ENCODE measurements at places on chromosomes 3 and 15.

DNA sequence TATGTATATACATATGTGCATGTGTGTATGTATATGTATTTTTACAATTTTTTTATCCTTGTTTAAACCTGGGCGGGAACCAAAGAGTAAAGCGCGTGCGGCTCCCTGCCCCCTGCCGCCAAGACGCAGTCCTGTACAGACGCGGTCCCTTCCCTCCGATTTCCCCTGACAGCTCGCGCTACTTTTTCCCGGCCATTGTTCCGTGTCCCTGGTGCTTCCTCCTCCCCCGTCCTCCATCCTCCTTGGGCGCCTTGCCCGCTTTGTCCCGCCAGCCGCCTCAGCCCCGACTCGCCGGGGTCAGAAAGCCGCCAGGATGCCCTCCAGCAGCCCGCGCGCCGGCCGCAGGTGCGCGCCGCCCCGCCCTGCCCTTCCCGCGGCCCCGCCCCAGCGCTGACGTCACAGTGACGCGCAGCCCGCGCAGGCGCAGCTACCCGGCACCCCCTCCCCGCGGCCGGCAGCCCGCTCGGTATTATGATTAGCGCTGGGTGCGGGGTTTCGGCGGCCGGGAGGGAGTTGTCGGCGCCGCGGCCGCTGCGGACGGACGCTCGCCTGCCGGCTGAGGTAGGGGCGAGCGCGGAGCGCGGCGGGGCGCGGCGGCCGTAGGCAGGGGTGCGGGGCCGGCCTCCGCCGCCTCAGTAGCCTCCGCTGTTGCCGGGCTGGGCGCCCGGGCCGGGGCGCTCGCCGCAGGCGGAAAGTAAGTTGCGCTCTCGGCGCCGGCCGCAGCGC, at the start of gene SNRK:
Gene SNRK (plus strand): TSS at position 426 of the 726 bp plus-strand sequence. CDS start 16,664 bp downstream, outside the sequence.
- peak; percentile 73 for DNase-seq

DNA sequence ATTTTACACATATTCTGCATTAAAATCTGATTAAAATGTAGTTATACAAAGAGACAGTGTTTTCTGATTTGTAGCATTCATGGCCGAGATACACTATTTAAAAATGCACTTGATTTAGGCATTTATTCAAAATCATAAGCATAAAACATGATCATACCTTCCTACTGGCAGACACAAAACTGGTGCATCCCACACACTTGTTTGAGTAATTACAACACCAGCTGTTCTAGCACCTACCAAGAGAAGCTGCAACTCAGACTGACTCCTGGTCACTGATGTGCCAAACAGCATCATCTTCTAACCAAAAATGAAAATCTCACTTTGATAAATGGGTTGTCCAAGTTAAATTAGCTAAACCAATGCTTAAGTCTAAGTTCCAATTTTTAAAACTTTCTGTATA, 262.7 kb upstream of the NSMCE3 start:
- no peak for DNase-seq

GRCh38 chr3:3646934-3647333, 152.3 kb upstream of the LRRN1 start:
- DNase-seq, result no peak

DNA sequence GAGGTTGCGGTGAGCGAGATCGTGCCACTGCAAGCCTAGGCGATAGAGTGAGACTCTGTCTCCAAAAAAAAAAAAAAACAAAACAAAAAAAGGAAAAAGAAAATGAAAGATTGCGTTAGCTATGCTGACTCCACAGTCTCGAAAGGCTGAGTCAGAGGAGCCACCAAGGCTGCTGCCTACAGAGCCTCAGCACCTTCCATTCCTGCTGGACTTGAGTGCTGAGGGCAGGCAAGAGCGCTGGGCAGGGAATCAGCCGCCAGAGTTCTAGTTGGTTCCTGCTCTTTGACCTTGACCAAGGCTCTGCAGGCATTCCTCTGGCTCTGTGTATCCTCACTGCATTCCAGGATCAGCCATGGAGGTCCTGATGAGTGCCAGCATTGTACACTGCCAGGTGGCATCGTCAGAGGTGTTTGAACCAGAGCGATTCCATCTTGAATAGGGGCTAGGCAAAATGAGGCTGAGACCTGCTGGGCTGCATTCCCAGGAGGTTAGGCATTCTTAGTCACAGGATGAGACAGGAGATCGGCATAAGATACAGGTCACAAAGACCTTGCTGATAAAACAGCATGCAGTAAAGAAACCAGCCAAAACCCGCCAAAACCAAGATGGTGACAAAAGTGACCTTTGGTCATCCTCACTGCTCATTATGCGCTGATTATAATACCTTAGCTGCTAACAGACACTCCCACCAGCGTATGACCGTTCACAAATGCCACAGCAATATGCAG, 5.9 kb downstream of the MESP2 start:
- no peak for DNase-seq

- no peak for DNase-seq
Measured at GRCh38 chr15:68596691-68597090, 17.9 kb downstream of the CORO2B start.

GRCh38 chr3:123318374-123318773, 116.6 kb downstream of the SEC22A start:
- DNase-seq, result no peak

DNA sequence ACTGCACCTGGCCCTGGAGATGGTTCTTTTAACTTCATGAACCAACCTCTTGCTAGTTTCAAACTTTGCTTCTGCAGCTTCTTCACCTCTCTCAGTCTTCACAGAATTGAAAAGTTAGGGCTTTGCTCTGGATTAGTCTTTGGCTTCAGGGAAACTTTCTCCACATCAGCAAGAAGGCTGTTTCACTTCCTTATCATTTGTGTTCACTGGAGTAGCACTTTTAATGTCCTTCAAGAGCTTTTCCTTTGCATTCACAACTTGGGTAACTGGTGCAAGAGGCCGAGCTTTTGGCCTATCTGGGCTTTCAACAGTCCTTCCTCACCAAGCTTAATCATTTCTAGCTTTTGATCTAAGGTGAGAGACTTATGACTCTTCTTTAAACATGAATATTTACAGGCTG, 15.7 kb upstream of the TM2D3 start:
- DNase-seq, result no peak

- DNase-seq, result no peak
Measured at GRCh38 chr3:178284181-178284580, 252.1 kb upstream of the KCNMB2 start.

DNA sequence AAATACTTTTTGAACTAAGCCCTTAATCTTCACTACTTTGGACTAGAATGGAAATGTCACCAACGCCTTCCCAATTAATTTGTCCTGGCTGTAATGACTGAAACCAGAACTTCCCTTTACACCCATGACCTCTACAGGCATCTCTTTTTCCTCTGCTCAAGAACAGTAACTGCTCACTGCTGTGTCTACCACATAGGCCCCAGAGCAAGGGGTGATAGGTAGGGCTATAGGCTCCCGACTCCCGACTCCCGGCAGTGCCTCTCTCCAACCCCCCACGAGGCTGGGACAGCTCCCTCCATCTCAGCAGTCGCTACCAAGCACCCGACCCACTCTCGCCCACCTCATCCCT, 384 bp upstream of the LEKR1 start:
- no peak for DNase-seq

DNA sequence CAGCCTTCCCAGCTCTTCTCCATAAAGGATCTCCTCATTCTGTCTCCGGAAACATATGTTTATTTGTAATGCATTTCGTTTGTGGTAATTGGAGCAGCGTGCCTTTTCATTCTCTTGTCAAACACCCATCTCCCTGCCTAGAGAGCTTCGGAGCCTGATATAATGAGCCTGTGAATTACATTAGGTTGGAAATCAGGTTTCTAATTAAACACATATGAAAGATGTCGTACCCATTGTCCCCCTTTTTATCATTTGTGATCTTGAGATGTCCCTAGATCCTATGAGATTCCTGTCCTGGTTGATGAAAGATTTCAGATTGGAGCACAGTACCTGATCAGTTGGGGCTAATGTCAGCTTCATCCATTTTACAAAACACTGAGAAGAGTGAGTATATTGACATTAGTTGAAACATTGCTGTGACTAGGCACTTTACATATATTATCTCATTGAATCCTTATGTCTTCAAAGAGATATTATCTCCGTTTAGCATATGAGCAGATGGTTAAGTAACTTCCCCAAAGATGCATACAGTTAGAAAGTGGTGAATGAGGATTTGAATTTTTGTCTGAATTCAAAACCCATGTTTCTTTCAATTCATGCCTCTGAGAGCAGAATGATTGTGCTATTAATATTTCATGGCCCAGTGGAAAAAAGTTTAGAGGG, 23.1 kb downstream of the SYN2 start:
- no peak for DNase-seq

DNA sequence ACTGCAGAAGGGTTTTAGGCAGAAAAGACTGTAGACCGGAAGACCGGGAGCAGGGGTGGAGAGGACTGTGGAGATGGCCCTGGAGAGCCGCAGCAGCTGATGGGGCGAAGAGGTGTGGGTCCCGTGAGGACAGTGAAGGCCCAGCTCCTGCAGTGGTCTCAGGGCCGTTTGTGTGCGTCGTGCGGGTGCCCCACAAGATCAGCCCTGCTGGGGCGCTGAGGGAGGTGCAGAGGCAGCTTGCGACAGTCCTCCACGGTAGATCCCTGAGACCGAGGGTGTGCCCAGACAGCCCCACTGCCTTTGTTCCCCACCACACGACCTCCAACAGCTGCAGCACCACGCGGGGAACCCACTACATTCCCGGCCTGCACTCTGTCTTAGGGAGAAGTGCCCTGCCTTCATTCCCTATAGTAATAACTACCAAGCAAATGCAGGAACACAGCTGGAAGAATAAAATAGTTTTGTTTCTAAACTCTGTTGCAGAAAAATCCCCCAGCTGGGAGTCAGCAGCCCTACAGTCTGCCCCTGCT, 19.0 kb upstream of the CRABP1 start:
- no peak for DNase-seq

DNA sequence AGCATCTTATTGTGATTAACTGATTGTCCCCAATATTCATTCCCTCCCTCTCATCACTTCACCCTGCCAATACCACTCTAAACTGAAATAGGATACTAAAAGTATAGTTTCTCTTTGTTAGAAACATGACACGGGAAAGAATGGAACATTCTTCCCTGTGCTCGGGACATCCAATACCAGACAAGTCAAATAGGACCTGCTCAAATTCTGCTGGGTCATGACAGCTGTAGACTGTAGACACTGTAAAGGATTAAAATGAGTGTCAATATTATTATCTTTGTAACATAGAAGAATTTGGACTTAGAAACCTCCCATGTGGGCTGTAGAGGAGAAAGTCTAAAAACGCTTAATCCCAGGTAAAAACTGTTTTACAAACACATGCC, 315.0 kb upstream of the NR2E3 start:
- no peak for DNase-seq

- DNase-seq, result no peak
Measured at GRCh38 chr15:48625126-48625525, 20.4 kb downstream of the FBN1 start.

DNA sequence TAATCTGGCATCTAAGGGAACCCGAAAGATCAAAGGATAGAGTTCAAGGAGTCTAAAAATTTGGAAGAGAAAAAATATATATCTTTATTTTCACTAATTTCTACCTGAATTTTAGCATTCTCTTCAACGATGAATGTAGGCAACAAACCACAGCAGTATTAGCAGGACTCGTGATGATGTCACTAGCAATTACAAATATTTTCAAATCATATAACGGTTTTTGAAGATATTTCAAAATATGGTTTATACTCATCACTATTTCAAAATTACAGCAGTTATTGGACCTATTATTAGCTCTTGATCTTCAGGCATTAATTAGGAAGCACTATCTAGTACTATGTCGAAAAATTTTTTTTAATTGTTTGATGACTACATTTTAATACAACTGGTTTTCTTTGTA, 27.0 kb upstream of the ANKDD1A start:
- DNase-seq, result no peak

DNA sequence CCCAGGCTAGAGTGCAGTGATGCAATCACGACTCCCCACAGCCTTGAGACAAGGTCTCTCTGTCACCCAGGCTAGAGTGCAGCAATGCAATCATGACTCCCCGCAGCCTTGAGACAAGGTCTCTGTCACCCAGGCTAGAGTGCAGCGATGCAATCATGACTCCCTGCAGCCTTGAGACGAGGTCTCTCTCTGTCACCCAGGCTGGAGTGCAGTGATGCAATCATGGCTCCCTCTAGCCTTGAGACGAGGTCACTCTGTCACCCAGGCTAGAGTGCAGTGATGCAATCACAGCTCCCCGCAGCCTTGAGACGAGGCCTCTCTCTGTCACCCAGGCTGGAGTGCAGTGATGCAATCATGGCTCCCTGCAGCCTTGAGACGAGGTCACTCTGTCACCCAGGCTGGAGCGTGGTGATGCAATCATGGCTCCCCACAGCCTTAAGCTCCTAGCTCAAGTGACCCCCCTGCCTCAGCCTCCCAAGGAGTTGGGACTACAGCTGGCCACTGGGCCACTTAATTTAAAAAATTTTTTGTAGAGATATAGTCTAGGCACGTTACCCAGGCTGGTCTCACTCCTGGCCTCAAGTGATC, 26.1 kb downstream of the TFRC start:
- DNase-seq, result no peak

DNA sequence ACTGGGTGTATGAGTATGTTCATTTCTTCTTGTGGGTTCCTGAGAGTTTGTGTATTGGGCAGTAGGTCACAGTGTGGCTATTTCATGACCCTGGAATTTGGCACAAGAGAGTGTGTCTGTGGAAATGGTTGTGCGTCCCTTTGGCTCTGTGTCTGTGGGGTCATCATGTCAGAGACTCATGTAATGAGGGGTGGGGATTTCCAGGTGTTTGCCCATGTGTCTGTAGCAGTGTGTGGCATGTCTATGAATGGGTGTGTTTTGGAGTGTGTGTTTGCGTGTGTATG, 1.3 kb upstream of the GATA2 start:
- DNase-seq, result no peak

- no peak for DNase-seq
Measured at GRCh38 chr3:153835540-153835939, 285.6 kb upstream of the ARHGEF26 start.

DNA sequence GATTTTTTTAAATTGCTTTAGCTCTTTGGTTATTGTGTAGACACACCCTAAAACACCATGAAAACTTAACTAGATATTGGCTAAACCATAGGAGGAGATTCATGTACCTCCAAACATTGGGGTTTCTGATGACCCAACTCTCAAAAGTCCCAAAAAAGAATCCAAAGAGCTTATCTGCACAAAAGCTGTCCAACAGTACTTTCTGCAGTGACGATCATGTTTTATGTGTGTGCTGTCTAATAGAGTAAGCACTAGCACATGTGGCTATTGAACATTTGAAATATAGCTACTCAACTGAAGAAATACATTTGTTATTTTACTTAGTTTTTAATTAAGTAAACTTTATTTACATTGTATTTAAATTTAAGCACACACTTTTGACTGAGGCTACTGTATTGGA, 818.2 kb upstream of the LMCD1 start:
- no peak for DNase-seq

GRCh38 chr3:130558366-130558765, 41.4 kb downstream of the COL6A6 start:
- no peak for DNase-seq

DNA sequence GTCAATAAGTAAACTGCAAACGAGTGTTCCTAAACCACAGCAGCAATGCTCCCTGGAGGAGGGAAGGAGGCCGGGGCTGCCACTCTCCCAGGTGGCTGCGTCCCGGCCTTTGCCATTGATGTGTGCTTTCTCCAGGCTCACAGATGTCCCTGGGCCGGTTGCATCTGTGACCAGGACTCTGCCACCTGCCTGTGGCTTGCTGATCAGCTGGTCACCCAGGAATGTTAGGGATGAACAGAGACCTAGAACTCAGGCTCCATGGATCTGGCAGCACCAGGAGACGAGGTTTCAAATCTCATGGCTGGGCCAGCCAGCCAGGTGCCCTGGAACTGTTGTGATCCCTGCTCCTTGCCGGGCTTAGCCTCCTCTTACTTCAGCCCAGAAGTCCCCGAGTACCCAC, 65.7 kb downstream of the KLF15 start:
- no peak for DNase-seq

GRCh38 chr3:157117206-157117605, 42.7 kb downstream of the CCNL1 start:
- DNase-seq, result no peak

Measured in stimulated activated CD8-positive, alpha-beta memory T cell treated with anti-CD3 and anti-CD28 coated beads, Interleukin-7, amount 100 ng/mL, for 48 hours (primary cell).